ENCODE measurements at places on chromosomes 12 and 14.
A peak's percentile ranks its signal among the peaks of the same experiment; 100 is the strongest.

DNA sequence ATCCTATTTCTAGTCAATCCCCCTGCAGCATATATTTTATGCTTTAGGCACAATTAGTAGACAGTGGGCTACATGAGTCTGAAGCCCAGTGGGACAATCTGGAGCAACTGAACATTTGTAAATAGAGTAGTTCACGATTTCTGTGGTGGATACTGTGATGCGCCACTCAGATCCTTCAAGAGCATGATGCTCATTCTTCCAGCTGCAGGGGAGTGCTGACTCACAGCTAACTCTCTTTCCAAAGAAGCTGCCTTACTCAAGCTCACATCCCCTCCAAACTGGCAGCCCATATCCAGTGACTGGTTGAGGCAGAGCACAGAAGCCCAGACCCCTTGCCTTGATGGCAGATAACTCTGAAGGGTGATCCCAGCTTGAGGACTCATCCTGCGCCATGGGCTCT is 224.2 kb upstream of the EEA1 start:
- DNase-seq: no peak

DNA sequence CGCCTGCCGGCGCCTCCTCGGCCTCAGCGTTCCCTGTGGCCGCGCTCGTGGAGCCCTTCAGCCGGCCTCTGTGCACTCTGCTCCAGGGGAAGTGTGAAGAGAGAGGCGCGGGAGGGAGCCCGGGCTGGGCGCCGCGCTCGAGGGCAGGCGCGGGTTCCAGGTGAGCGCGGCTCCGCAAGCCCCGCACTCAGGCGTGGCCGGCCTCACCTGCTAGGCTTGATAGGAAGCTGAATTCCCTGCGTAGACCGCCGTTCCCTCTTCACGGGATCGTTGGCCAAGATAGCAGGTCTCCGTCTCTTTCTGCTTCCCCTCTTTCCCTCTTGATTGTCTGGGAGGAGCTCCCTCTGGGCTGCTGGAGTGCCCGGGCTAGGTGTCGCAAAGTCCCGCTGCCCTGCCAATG is 89.7 kb downstream of the ASCL4 start:
- DNase-seq: no peak

DNA sequence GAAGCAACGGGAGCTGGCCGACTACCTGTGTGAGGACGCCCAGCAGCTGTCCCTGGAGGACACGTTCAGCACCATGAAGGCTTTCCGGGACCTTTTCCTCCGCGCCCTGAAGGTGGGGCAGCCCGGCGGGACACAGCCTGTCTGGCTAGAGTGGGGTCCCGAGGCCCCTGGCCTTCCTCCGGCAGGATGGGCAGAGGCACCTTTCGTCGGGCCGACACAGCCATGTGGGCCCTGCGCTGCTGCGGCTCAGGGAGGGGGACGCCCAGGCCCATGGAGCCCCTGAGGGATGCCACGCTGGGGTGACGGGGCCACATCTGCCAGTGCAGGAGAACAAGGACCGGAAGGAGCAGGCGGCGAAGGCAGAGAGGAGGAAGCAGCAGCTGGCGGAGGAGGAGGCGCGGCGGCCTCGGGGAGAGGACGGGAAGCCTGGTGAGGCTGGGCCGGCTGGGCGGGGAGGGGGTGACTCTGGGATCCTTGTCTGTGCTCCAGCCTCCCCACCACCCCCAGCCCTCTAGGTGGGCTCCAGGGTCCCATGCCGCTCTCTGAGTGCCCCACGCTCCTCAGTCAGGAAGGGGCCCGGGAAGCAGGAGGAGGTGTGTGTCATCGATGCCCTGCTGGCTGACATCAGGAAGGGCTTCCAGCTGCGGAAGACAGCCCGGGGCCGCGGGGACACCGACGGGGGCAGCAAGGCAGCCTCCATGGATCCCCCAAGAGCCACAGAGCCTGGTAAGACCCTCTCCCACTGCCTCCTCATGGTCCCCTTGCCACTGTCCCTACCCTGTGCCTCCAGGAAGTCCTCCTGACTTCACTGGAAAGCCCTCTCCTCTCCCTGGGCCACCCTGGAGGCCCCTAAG is 10.9 kb upstream of the ADSS1 start:
- DNase-seq: no peak

GRCh38 chr14:81302638-81303037 is 81.9 kb upstream of the GTF2A1 start:
- DNase-seq: no peak

- DNase-seq: no peak
Measured at GRCh38 chr12:111248236-111249017, 120.5 kb downstream of the PHETA1 start.

GRCh38 chr14:82341261-82341810 is 807.7 kb upstream of the SEL1L start:
- DNase-seq: no peak

DNA sequence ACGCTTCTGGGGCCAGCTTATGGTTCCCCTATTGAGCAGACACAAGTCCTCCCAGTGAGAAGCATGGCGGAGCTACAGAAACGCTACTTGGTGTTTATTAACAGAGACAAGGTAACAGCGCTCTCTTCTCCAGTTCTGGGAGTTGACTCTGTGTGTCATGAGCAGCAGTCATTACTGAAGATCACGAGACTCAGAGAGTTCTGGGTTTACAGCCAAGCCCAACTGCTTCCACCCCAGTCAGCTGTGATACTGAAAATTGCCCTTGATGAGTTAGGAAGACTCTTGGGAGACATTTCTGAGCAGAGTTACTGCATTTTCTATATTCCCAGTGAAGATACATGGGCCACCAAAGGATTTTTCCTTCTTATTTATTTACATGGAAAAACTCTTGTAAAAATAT is 48.6 kb downstream of the CFAP251 start:
- DNase-seq: no peak

DNA sequence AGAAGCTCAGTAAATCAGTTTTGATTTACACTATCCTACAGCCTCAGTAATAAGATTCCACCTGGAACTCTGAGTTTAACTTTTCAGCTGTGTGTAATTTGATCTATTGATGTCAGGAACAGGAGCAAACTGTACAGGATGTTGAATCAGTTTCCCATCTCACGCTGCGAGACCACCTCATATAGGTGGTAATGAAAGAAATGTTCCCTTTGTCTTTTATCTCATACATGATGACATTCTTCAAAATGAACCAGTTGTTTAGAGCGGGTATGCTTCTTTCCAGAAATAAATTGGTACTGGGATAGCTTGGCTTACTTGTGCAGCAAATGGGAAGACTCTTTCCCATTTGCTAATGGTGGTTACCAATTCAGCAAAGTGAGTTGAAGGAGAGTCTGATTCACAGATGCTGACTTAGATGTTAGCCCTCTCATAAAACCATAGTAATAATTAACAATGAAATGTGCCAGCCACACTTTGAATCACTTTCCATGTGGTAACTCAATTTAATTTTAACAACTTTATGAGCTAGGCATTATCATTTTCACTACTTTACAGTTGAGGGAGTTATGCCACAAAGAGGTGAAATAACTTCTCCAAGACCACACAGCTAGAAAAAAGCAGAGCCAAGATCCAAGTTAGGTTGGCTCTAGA is 251.5 kb downstream of the PAWR start:
- no peak for DNase-seq

- no peak for DNase-seq
Measured at GRCh38 chr12:58393152-58393551, 451.8 kb downstream of the ATP23 start.

GRCh38 chr14:86203843-86204242 is 673.9 kb downstream of the FLRT2 start:
- no peak for DNase-seq

GRCh38 chr12:52243259-52243855 is 10.3 kb downstream of the KRT7 start:
- DNase-seq: no peak

DNA sequence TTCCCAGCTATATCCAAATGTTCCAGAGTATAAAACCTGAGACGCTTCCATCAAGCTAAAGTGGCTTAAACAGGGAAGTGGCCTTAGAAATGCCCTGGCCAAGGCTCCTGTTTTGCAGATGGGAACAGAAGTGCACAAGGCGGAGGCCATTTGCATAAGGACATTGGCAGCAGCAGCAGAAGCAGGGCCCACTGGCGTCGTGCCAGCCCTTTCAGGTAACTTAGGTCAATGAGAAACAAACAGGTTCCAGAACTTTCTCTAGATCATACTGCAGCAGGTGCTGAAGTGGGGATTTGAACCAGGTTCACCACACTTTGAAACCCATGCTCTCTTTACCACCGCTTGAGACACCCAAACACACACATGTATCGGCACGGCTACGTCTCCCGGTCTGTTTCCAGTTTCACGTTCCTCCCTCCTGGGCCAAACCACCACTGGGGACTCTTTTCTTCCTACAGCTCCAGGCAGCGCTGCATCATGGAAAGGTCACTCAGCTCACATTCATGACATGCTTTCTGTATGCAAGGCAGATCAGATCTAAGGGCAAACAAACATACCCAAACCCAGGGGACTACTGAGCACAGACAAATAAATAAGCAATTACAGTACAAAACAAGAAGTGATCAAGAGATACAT is 46.0 kb upstream of the PLEKHG6 start:
- no peak for DNase-seq

DNA sequence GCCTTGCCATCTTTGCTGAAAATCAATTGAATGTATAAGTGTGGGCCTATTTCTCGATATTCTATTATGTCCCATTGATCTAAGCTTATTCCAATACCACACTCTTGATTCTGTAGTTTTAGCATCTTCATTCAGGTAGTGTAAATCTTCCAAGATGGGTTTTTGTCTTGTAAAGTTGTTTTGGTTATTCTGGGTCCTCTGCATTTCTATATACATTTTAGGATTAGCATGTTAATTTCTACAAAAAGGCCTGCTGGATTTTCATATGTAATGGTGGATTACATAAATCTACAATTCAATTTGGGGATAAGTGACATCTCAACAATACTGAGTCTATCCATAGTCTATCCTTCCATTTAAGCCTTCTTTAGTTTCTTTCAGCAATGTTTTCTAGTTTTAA is 86.0 kb upstream of the ANO4 start:
- no peak for DNase-seq

GRCh38 chr12:29314416-29314815 is 66.6 kb downstream of the ERGIC2 start:
- no peak for DNase-seq

- no peak for DNase-seq
Measured at GRCh38 chr12:104329707-104330532, 26.4 kb downstream of the EID3 start.

DNA sequence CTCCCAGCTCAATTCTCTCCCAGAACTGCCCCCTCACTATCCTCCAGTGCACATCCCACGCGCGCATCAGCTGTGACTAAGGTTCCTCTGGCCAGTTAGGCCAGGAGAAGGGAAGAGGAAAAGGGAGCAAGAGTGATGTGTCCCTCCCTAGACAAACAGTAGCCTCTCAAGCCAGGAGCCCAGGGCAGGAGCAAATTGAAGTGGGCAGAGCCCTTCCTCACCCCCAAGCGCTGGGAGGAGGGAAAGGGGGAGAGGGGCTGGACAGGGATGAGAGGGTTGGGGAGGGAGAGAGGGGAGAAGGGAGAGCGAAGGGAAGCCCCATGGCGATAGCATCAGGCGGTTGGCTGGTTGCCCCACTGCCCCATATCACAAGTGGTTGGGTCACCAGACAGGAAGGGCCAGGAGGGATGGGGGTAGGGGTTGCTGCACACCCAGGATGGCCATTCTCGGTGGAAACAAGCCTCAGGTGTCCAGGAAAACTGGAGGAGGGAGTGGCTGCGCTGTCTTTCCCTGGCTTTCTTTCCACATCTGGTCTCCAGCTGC is 1.1 kb downstream of the CD63 start:
- DNase-seq: no peak

GRCh38 chr12:68349220-68349621 is 17.1 kb upstream of the MDM1 start:
- DNase-seq: no peak

DNA sequence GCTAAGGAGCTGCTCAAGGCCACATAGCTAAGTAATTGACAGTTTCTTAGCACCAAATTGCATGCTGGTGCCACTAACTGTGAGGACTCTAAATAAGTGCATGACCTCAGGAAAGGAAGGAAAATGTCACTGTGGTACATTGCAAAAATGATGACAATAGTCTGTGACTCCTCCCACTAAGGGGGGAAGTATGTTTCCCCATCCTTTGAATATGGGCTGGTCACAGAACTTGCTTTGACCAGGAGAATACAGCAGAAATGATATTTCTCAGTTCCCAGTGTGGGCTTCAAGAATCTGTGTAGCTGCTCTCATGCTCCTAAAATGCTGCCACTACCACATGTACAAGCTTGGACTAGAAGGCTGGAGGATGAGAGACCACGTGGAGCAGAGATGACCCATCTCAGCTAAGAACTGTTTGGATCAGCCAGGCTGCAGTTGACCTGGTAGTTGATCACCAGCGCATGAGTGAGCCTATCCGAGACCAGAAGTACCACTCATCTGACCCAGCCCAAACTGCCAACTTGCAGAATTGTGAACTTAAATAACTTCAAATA is 42.2 kb upstream of the NOS1 start:
- DNase-seq: no peak

GRCh38 chr12:29944269-29945000 is 160.7 kb upstream of the TMTC1 start:
- DNase-seq: no peak

DNA sequence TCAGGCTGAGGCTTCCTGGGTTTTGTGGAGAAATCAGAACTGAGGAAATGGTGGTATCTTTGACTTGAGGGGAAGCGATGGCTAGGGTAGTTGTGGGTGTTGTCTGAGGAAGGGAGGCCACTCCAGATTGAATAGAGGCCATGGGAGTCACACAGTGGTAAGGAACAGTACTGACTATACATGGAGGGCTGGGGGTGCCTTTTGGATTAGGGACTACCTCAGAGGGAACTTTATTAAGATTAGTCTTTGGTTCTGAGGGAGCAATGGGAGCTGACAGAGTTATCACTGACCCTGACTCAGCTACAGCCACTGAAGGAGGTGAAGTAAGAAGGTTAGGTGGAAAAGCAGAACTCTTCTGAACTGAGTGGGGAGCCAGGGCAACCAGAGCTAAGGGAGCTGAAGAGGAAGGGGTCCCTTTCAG is 4.4 kb downstream of the NACA start:
- DNase-seq: no peak

GRCh38 chr14:74647678-74648461 is 35.8 kb upstream of the LTBP2 start:
- DNase-seq: no peak

- no peak for DNase-seq
Measured at GRCh38 chr14:82251494-82251893, 717.8 kb upstream of the SEL1L start.

DNA sequence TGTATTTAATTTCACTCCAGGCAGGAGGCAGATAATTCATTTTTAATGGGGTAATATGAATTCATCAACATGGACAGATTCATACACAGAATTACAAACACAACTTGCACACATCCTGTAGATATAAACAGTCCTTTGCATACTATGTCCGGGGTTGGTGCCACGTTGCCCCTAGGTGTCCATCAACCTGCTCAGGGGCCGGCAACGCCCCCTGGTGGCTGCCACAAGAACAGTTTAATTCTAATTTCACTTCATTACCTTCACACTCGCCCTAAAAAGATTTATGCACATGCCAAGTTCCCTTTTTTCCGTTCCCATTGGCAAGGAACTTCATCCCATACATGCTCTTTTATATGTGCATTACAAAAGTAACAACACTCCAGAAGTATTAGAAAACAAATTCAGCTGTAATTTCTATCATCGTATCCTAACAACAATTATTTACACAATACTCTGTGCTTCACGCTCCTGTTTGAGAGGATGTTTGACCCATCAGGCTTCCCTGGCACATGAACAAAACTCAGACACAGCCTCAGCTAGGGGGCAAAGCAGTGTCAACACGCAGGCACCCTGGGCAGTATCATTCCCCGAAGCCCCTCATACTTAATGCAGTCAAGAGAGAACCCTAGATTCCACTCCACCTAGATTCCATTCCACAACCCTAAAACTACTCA is 15.5 kb downstream of the MANSC1 start:
- peak; percentile 60 for DNase-seq
